ENCODE measurements at places on chromosomes 5 and 9. TPM values are rescaled to one million over a fixed set of nuclear protein-coding genes. Genes with fewer than 3 reads are reported as not detected.
A peak's percentile ranks its signal among the peaks of the same experiment; 100 is the strongest.

DNA sequence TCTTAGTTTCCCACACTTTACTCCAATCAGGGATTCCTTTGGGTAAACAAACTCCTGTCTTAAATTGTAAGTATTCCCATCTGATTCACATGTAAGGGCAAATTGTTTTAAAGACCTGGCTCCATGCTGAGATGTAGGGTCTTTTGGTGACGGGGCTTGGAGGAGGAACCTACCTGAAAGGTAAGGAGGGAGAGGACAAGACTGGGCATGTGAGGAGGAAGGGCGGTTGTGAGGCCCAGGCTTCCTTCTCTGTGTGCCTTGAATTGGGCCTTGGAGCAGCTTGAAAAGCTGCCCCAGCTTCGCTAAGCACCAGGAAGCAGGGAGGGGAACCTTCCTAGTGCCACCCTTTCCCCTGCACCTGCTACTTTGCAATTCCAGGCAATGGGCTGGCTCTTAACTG is 86.8 kb downstream of the C9orf152 start:
- no peak for DNase-seq
- H3K27ac ChIP-seq = no peak overlapping the region
- H3K27me3 ChIP-seq = no peaks in the 10 kb centered on the region
- no peaks in the 10 kb centered on the region for H3K36me3 ChIP-seq
- peaks cover 73% of the 10 kb centered on the region for H3K4me1 ChIP-seq

GRCh38 chr5:127515693-127516440 is 1.6 kb upstream of the PRRC1 start:
- no peak overlapping the region for H3K4me3 ChIP-seq
- no peaks in the 10 kb centered on the region for H3K27me3 ChIP-seq
- peaks cover 13% of the 10 kb centered on the region for H3K4me1 ChIP-seq
- DNase-seq = no peak
- H3K27ac ChIP-seq = no peak overlapping the region

DNA sequence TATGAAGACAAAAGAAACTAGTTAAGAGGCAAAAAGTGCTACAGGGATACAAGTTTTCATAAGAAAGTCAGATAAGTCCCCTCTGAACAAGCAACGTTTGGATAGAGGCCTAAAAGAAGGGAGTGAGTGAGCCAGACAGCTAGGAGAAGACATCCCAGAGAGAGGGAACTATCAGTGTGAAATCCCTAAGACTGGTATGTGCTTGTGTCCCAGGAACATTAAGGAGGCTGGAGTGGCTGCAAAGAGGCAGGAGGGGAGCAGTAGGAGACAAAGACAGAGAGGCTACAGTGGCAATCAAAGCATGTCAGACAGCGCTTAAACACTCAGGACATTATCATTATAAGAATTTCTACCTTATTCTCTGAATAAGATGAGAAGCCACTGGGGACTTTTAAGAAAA is 139.1 kb upstream of the STK32A start:
- H3K4me1 ChIP-seq = no peaks in the 10 kb centered on the region
- no peak for DNase-seq
- H3K4me3 ChIP-seq = no peak overlapping the region
- no peaks in the 10 kb centered on the region for H3K36me3 ChIP-seq
- H3K27ac ChIP-seq = no peak overlapping the region
- H3K27me3 ChIP-seq = peaks cover 21% of the 10 kb centered on the region

DNA sequence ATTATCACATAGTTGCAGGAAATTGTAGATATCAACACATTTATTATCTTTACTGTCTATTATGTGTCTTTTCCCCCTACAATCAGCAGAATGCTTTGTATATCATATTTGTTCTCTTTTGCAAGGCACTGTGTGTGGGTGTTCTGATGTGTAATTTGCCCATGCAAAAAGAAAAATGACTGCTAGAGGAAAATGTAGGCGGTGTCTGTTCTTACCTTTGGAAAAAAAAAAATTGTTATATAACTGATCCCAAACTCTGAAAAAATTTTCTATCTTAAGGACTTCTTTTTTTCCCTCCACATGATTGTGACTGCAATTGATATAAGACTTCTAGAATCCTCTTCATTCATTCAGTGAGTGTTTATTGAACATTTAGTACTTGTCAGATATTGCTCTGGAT is 24.5 kb downstream of the MRPS30 start:
- no peak for DNase-seq
- H3K36me3 ChIP-seq = no peaks in the 10 kb centered on the region
- H3K27ac ChIP-seq = no peak overlapping the region

- H3K4me1 ChIP-seq = peaks cover 13% of the 10 kb centered on the region
- H3K36me3 ChIP-seq = no peaks in the 10 kb centered on the region
- no peaks in the 10 kb centered on the region for H3K27me3 ChIP-seq
- no peak overlapping the region for H3K27ac ChIP-seq
- no peak for DNase-seq
These were observed 81.5 kb downstream of the WNK2 start for GRCh38 chr9:93265301-93265971.

DNA sequence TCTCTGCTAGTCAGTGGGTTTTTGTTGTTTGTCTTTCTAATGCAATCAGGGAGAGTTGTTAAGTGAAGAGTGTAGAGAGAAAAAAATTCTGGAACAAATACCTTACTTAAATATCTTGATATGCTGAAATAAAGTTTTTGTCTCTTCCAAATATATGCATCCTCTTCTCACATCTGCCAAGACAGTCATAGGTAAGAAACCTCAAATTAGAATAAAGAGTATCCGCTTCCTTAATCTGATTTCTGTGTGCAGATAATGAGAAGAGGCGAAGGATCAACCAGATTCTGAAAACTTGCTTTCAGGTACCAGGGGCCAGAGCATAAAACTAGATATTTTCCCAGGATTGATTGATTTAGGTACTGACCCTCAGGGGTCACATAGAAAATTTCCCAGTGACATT is 11.3 kb upstream of the IL6ST start:
- H3K4me1 ChIP-seq = no peaks in the 10 kb centered on the region
- H3K36me3 ChIP-seq = no peaks in the 10 kb centered on the region
- DNase-seq = no peak
- no peaks in the 10 kb centered on the region for H3K27me3 ChIP-seq
- H3K4me3 ChIP-seq = no peak overlapping the region

DNA sequence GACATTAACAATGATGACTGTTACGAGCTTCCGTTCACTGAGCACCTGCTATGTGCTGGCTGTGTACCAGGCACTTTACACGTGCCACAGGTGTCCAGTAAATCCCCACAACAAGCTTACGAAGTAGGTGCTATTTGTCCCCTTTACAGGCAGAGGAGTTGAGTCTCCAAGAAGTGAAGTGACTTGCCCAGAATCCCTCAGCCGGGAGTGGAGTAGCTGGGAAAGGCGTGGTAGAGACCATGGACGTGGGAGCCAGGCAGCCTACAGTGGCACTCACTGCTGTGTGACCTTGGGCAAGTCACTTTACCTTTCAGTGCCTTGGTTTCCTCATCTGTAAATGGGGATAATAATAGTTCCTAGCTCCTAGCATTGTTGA is 669 bp upstream of the AMBP start:
- H3K36me3 ChIP-seq = no peaks in the 10 kb centered on the region
- no peaks in the 10 kb centered on the region for H3K27me3 ChIP-seq
- no peak overlapping the region for H3K27ac ChIP-seq
- no peak overlapping the region for H3K4me3 ChIP-seq
- H3K4me1 ChIP-seq = no peaks in the 10 kb centered on the region

SPAG8 gene
- total RNA-seq = 0.86 TPM

FAM221B gene
- total RNA-seq = not detected

GRCh38 chr9:17963498-17963897 is 384.6 kb downstream of the SH3GL2 start:
- H3K4me1 ChIP-seq = no peaks in the 10 kb centered on the region
- H3K27ac ChIP-seq = no peak overlapping the region
- no peaks in the 10 kb centered on the region for H3K27me3 ChIP-seq
- DNase-seq = no peak

CCL28 gene
- not detected for total RNA-seq

DNA sequence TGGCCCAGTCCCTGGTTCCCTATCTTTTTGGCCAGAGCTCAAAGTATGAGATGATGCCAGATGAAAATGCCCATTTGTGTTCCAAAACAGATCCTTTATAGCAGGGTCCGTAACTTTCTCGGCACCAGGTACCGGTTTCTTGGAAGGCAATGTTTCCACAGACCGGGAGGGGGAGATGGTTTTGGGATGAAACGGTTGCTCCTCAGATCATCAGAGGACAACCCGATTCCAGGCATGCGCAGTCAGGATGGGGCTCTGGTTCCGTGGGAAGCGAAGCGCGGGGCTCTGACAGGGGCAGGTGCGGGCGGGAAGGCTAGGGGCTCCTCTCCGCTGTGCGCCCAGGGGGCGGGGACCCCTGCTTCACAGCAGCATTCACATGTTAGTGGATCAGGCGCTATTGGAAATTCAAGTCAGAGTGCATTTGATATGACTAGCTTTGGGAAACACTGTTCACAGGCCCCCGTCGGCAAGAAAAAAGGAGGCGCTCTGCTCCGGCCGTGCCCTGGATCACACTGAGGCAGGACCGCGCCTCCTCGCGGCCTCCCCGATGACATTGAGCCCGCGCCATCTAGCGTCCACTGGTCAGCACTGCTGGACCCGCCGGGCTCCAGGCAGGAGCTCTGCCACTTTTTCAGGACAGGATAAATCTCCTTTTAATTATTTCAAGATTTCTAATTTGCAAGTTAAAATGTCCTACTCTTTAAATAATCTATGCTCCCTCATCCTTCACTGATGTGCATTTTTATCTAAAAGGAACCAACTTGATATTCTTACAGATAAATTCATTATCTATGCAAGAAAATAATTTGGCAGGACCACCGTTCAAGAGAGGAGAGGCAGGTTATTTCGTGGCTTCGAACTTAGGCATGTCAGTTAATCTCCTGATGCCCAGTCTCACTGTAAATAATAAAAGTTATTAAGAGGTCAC is 190.0 kb downstream of the FANCC start:
- H3K27me3 ChIP-seq = no peaks in the 10 kb centered on the region
- peaks cover 3% of the 10 kb centered on the region for H3K4me1 ChIP-seq
- no peaks in the 10 kb centered on the region for H3K36me3 ChIP-seq

DNA sequence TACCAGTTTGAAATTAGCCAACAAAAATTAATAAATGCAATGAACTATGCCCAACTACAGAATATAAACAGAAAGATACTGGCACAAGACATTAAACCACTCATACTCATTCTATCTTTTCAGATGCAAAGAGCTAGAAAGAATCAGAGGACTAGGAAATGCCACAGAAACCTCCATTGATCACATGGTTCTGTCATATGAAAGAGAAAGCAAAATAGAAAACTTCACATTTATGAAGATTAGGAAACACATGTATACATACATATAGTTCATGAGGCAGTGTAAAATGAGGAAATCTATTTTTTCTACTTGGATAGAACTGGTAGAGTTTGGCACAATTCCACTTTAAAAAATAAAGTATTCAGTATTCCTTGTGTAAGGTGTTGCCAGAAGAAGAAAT is 275.1 kb upstream of the PTGER4 start:
- no peak overlapping the region for H3K4me3 ChIP-seq
- H3K4me1 ChIP-seq = peaks cover 52% of the 10 kb centered on the region
- no peak for DNase-seq
- H3K27ac ChIP-seq = no peak overlapping the region
- no peaks in the 10 kb centered on the region for H3K27me3 ChIP-seq
- no peaks in the 10 kb centered on the region for H3K36me3 ChIP-seq

NEURL1B gene
- 24.4 TPM for total RNA-seq

GRCh38 chr5:102762562-102763227 is 7.6 kb downstream of the PAM start:
- H3K4me3 ChIP-seq = no peak overlapping the region
- no peaks in the 10 kb centered on the region for H3K27me3 ChIP-seq
- no peak for DNase-seq
- H3K27ac ChIP-seq = peak overlapping the region; percentile 68
- no peaks in the 10 kb centered on the region for H3K36me3 ChIP-seq

ANGPTL2 gene
- 37.4 TPM for total RNA-seq

GRCh38 chr5:141421489-141421855 is 621 bp downstream of the PCDHGA11 start:
- H3K4me3 ChIP-seq = peak overlapping the region; percentile 21
- peaks cover 13% of the 10 kb centered on the region for H3K4me1 ChIP-seq
- H3K27ac ChIP-seq = no peak overlapping the region

DNA sequence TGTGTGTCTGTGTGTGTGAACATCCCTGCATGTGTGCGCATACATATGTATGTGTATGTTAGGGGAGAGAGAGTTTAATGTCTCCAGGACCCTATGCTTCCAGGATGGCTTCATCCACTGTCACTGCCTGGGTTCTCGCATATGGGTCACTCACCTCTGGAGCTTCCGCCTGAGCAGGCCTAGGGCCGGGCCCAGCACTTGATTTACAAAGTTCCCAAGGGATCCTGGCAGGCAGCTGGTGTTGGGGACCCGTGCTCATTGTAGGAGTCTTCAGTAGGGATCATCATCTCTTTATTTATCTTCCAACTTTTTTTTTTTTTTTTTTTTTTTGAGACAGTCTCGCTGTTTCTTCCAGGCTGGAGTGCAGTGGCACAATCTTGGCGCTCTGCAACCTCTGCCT is 13.0 kb downstream of the TBC1D13 start:
- no peak for DNase-seq
- H3K36me3 ChIP-seq = peaks cover 99% of the 10 kb centered on the region
- H3K4me3 ChIP-seq = no peak overlapping the region
- no peak overlapping the region for H3K27ac ChIP-seq
- H3K4me1 ChIP-seq = no peaks in the 10 kb centered on the region

- H3K27me3 ChIP-seq = no peaks in the 10 kb centered on the region
- H3K4me1 ChIP-seq = no peaks in the 10 kb centered on the region
- H3K4me3 ChIP-seq = no peak overlapping the region
- no peak overlapping the region for H3K27ac ChIP-seq
These were observed 282.9 kb upstream of the ATP10B start for GRCh38 chr5:161134956-161135355.
